ENCODE measurements at places on chromosomes 3 and 15.
A peak's percentile ranks its signal among the peaks of the same experiment; 100 is the strongest.

GRCh38 chr15:75947092-75947491 is 43.4 kb downstream of the FBXO22 start:
- no peak for DNase-seq

DNA sequence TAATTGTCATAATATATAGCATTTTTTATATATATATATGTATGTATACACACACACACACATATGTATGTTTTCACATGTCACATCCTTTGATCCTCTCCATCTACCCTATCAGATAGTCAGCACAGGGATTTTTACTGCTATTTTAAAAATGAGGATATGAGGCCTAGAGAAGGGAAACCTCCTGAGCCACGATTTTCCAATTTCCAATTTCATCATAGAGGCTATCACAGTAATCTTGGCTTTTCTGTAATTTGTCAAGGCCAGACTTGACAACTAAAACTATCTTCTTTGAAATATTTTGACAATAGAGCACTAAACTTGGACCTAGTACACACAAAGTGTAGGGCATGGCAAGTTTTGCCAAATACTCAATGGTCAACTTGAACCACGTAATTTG is 42.5 kb downstream of the IL1RAP start:
- no peak for DNase-seq

DNA sequence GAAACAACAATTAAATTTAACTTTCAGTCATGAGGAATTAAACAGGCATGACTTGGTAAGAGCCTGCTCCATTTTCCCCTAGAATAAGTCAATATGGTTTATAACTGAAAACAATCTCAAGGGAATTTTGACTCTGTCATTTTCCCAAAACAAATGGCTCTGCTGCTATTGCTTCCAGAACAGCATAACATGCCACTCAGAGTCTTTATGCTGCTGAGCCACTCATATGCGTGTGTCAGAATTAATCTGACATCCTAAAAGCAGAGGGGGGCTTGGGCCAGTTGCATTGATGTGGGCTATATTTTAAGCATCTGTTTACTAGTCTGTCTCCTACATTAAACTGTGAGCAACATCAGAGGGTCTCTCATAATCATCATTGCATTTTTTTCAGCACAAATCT is 111.1 kb upstream of the ABI3BP start:
- no peak for DNase-seq

GRCh38 chr3:41369838-41370237 is 170.5 kb downstream of the CTNNB1 start:
- no peak for DNase-seq

DNA sequence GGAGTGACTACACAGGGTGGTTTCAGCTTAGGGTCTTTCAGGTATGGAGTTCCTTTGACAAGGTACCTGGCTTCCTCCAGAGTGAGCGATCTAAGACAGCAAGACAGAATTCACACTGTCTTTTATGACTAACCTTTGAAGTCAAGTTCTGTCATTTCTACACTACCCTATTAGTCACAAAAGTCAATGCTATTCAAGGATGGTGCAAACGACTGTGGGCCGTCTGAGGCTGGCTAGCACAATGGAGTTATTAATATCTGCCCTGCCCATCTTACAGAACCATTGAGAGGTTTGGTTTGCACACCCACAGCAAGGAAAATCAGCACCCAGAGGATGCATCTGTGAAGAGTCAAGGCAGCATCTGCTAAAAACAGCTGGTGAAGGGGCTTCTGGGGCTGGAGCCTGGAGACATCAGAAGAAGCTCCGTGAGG is 62.9 kb upstream of the XCR1 start:
- DNase-seq = no peak

DNA sequence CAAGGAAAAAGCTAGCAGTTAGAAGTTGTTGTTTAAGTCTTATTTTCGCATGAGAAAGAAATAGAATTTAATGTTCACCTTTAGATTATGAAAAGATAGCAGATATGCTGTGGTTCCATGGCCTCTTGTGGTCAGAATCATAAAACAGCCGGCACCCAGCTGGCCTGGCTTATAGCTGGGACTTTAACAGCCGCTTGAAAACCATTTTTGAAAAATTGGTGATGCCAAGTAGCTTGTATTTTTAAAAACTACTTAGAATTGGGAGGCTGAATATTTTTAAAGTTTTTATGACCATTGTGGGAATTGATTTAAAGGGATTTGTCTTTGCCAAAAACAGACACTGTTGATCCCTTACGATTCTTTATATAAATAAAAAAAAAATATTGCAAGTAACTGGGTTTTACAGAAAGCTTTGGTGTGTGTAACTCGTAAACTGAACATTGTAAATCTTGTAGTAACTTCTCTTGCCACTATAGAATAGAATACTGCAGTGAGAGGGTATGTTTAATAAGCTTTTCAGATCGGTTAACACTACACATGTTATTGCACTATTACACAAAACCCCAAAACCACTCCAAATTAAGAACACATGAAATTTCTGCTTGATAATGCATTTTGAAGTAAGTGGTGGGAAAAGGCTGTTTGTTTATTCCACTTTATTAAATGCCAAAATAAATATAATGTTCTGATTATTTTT is 6.6 kb downstream of the ARRDC4 start:
- no peak for DNase-seq

DNA sequence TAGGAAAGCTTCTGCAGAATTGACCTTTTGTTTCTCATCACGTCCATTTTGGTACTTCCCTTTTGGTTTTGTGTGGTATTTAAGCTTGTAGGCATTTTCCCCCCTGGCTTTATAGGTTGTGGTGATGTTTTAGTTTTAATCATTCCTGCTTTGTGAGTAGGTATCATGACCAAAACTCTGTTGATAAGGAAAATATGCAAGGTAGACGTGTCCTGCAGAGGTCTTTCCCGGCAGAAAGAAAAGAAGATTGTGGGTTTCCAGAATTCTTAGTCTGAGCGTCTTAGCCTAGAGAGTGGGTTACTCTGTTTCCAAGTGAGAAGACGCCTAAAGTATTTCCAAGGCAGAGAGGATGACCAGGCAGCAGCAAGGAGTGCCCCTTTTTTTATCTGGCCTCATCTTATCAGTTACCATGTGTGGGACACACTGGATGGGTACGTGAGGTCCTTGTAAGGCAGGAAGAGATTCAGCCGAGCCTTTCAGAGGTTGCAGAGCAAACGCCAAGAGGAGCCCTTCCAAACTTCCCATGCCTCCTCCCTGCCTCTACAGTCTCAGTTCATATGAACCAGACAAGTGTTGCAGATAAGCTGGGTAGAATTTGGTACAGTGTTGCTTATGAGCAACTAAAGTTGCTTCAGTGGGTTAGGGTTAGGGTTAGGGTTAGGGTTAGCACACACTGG is 58.8 kb downstream of the ARNT2 start:
- no peak for DNase-seq

DNA sequence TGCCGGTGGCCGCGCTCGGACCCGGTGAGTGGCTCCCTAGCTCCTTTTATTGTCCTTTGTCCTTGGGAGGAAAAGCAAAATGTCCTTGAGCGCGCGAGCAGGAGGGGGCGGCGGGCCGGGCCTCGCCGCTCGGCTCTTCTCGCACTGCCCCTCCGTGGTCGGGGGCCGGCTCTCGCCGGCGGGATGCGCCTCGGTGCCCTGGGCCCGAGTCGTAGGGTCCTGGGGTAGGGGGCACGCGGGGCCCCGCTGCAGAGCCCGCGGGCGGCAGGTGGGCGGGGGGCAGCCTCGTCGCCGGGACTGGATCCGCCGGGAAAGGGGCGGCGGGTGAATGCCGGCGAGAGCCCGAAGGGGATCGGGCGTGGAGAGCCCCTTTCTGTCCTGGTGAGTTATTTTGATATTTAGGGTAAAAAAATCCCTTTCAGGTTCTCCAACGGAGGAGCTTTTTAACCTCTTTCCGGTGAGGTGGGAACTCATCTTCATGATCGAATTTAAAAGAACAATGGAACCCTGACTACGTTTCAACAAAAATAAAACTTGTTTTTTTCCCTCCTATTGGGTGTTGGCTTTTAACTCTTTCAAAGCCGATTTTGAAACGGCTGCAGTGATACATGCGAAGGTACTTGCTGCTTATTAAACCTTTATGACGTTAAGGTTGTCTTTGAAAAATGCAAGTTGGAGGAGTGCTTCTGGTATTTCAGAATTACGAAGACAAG is 16.8 kb upstream of the CHD2 start:
- no peak for DNase-seq

DNA sequence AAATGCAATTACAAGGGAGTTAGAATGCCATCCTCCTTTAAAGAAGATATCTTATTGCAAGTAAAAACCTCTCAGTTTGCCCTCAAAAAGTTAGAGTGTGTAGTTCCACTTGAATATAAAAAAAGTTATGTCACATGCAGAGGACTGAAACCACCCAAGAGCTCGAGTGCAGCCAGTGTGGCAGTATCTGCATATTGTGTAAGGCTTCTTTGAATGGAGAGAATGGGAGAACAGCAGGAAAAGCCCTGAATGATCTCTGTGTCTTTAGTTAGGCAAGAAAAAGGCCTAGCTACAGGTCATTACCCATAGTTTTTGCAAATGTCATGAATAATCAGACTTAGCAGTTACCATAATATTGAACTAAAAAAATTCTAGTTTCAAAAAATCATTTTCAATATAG is 13.9 kb upstream of the TEX9 start:
- no peak for DNase-seq

DNA sequence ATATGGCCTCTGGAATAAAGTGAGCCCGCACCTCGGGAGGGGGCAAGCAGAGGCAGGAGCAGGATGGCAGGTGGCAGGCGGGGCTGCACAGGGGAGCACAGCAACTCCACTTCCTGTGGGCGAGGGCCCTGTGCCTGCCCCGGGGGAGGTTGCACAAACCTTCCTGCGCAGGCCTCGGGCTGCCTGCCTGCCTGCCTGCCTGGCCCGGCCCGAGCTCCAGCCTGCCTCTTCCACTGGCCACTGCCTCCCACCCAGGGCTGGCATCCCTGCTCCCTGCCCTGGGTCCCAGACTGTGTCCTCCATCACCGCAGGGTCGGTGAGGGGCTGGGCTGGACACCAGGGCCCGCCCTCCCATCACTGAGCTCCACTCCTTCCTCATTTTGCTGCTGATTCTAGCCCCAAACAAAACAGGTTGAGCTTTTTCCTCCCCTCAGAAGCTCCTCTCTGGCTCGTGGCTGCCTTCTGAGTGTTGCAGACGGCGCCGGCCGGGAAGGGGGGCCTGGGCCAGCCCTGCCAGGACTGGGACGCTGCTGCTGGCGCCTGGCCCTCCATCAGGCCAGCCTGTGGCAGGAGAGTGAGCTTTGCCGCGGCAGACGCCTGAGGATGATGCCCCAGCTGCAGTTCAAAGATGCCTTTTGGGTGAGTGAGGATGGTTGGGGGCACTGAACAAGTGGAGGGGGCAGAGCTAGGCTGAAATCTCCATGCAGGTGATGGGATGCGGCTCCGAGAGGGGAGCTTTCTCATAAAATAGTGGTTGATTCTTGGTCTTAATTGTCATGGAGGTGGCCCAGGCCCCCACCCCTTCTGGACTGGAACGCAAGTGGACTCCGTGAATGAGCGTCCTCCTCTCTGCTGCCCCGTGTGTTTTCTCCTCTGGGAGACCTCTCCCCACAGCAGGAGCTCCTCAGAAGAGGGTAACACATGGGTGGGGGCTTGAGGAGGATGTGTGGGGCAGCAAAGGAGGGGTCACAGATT is at the start of gene PSTPIP1:
TSS of gene PSTPIP1 (plus strand) at position 156 of the 975 bp plus-strand sequence. CDS start at position 604, 448 bp downstream.
- DNase-seq = peak; percentile 49

- DNase-seq = no peak
Observed at GRCh38 chr3:27880969-27881892, 159.1 kb upstream of the EOMES start.

- no peak for DNase-seq
Observed at GRCh38 chr3:8442993-8443650, 58.5 kb upstream of the LMCD1 start.

DNA sequence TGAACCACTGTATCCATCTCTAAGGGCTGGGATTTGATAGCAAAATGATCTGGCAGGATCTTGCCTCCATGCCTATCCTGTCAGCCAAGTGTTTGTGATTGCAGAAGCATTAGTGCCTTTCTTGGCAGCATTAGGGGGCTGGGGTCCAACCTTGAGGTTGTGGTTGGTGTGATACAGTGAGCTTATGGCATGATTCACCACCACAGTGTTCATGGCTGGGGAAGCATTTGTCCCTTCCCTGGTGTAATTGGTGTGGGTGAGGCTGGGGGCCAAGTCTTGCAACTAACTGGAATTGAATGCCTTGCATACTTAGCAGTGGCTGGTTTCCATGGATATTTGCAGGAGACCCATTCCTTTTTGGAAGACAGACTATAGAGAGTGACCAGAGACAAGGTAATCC is 271.0 kb upstream of the TBL1XR1 start:
- DNase-seq = no peak

DNA sequence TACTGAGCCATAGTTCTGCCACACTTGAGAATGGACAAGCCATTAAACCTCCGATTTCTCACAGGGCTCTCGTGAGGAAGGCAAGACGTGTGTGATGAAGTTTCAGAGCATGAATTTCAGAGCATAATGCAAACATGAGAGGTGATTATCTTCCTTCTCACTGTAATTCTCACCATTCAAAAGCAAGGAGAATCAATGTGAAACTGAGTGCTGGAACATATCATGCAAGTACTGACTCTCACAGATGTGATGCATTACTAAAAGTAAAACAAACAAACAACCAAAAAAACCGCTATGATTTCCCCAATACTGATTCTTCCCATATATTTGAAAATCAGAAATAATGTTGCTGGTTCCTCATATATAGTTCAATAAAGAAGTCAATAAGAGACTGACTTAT is 23.7 kb downstream of the P3H2 start:
- DNase-seq = no peak

GRCh38 chr15:48929661-48930060 is 34.1 kb downstream of the SHC4 start:
- no peak for DNase-seq

DNA sequence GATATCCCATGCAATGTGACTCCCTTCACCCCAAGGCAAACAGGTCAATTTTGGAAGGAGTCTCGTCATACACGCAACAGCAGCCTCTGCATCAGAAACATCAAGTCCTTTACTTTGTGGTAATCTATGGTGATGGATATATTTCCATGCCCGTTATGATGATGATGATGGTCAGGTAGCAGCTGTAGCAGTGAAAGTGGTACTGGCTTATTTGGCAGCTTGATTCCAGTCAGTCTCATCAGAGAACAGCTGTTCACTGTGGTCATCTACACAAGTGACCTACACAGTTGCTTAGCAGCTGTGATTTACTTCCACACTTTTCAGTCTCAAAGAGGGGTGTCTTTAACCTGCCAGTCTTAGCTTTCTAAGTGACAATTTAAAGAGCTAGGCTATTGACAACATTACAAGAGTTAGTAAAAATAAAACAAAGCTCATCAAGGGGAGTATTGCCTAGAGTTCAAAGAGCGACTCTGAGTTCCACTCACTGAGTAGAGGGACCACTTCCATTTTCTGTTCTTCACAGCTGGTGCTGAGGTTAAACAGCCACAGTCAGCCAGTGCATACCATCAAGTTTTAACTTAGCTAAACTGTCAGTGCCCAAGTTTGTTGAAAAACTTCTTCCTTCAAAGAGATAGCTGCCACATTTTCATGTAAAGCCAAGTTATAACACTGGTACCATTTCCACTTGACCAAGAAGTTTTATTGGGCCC is 587.4 kb upstream of the KCNMB2 start:
- DNase-seq = no peak

Data from stimulated activated CD4-positive, alpha-beta T cell treated with anti-CD3 and anti-CD28 coated beads, Interleukin-2, amount 100 ng/mL, for 4 hours (primary cell).